ENCODE measurements at places on chromosomes 6 and 20. TPM values are rescaled to one million over a fixed set of nuclear protein-coding genes. Genes with fewer than 3 reads are reported as not detected.

FAM162B gene
- total RNA-seq, result not detected

- H3K36me3 ChIP-seq, result no peaks in the 10 kb centered on the region
- no peaks in the 10 kb centered on the region for H3K4me1 ChIP-seq
- no peaks in the 10 kb centered on the region for H3K27me3 ChIP-seq
- H3K27ac ChIP-seq, result no peak overlapping the region
- no peak overlapping the region for H3K4me3 ChIP-seq
- DNase-seq, result no peak
Observed at GRCh38 chr6:129920103-129920798, 59.1 kb upstream of the TMEM244 start.

RMND1 gene
- 17.0 TPM for total RNA-seq

MAFB gene
- total RNA-seq, result 2.2 TPM

GRCh38 chr6:125952764-125953501, 3.6 kb upstream of the HINT3 start:
- no peaks in the 10 kb centered on the region for H3K36me3 ChIP-seq
- H3K27me3 ChIP-seq, result no peaks in the 10 kb centered on the region
- H3K4me3 ChIP-seq, result no peak overlapping the region
- H3K4me1 ChIP-seq, result peaks cover 14% of the 10 kb centered on the region
- DNase-seq, result no peak
- no peak overlapping the region for H3K27ac ChIP-seq

GRCh38 chr6:136795996-136796395, 3.7 kb upstream of the MAP3K5 start:
- no peaks in the 10 kb centered on the region for H3K36me3 ChIP-seq
- peaks cover 9% of the 10 kb centered on the region for H3K4me1 ChIP-seq
- no peak for DNase-seq
- H3K27ac ChIP-seq, result no peak overlapping the region

DNA sequence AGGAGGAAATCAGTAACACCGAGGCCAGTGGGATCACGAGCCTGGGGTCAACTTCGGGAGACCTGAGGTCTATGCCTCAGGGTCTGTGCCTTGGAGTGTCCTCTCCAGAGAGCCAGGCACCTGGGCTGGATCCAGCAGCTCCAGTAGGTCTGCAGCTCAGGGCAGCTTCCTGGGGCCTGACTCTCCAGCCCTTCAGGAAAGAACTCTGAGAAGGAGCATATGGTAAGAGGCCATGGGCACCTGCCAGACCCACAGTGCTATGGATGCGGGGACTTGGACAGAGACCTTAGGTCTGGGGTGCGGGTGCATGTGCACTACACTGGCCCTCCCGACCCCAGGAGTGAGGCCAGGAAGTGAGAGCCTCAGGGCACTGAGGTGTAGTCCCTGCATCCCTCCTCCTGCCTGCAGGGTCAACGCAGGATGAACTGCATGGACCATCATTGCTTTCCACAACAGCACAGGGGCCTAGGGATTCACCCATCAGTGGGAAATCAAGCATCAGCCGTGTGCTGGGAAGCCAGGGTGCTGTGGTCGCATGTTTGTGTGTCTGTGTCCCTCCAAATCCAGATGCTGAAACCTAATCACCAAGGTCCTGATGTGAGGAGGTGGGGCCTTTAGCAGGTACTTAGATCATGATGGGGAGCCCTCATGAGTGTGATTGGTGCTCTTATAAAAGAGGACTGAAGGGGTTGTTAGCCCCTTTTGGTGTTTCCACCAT, 210.9 kb upstream of the CST7 start:
- H3K27ac ChIP-seq, result no peak overlapping the region
- peaks cover 6% of the 10 kb centered on the region for H3K4me1 ChIP-seq
- no peaks in the 10 kb centered on the region for H3K27me3 ChIP-seq
- DNase-seq, result no peak
- no peaks in the 10 kb centered on the region for H3K36me3 ChIP-seq

TXLNB gene
- 1.4 TPM for total RNA-seq

- no peak for DNase-seq
- peaks cover 16% of the 10 kb centered on the region for H3K4me1 ChIP-seq
- H3K36me3 ChIP-seq, result peaks cover 11% of the 10 kb centered on the region
- no peak overlapping the region for H3K4me3 ChIP-seq
- H3K27ac ChIP-seq, result no peak overlapping the region
Observed at GRCh38 chr20:18144541-18145099, 7.0 kb downstream of the KAT14 start.

DNA sequence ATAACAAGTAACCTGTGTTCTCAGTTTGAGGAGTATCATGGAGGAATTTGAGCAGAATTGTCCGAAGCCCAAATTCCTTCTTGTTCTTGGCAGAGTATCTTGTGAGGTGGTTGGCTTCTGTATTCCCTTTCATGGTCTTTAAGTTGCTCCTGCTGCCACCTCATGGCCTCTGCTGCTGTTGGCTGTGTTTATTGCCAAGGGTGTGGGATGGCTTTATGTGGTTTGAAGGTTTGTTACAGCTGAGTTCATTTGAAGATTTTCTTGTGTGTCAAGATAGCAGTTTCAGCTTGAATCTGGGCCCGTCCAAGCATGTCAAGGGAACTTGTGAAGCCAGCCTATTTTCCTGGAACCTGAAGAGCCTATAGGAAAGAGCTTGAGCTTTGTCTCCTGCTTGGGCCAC, 20.2 kb upstream of the TTK start:
- DNase-seq, result peak; percentile 28
- no peak overlapping the region for H3K27ac ChIP-seq
- no peak overlapping the region for H3K4me3 ChIP-seq
- no peaks in the 10 kb centered on the region for H3K27me3 ChIP-seq

DNA sequence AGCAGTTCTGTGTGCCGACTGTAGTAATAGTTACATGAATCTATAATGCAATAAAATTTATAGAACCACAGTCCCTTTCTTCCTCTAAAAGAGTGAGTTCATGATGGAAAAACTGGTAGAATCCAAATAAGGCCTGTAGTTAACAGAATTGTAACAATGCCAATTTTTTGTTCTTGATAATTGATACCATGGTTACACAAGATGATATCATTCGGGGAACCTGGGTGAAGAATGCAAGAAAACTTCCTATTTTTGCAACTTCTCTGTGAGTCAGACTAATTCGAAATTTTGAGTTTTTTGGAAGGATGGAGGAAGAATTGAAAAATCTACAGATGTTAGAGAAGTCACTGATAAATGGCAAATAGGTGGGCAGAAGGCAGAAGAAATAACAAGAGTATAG, 381.8 kb downstream of the CDKAL1 start:
- no peak for DNase-seq
- no peak overlapping the region for H3K4me3 ChIP-seq
- no peaks in the 10 kb centered on the region for H3K27me3 ChIP-seq
- H3K27ac ChIP-seq, result no peak overlapping the region

DNA sequence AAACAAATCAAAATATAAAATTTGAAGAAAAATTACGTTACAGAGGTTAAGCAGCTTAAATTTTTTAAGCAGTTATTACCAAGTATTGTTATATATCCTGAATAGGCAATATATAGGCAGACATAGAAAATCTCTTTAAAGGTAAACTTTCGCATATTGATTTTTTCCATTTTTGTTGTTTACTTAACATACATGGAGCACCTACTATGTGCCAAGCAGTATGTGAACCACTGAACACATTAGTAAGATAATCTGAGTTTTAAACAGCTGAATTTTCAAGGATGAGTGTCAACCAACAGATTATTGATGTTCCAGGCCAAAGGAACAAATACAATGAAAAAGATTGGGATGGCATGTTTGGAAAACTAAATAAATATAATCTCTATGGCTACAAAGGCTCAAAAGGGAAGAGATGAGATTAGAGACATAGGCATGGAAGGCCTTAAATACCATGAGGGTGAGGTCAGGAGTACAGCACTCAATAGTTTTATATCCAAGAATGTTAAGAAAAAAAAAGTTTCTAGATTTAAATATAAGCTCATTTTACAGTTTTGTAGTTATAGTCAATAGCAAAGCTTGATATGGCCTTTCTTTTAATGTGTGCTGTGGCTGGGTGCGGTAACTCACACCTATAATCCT, 277.5 kb downstream of the PTPRK start:
- no peak for DNase-seq
- no peak overlapping the region for H3K27ac ChIP-seq
- H3K4me3 ChIP-seq, result no peak overlapping the region
- H3K27me3 ChIP-seq, result no peaks in the 10 kb centered on the region

GPANK1 gene
- 25.1 TPM for total RNA-seq

- H3K4me3 ChIP-seq, result no peak overlapping the region
- H3K27me3 ChIP-seq, result no peaks in the 10 kb centered on the region
- H3K4me1 ChIP-seq, result no peaks in the 10 kb centered on the region
Observed at GRCh38 chr6:138227316-138227781, 9.1 kb upstream of the PBOV1 start.

BANF2 gene
- not detected for total RNA-seq

- DNase-seq, result no peak
- H3K27ac ChIP-seq, result no peak overlapping the region
- H3K4me1 ChIP-seq, result no peaks in the 10 kb centered on the region
- no peaks in the 10 kb centered on the region for H3K36me3 ChIP-seq
- H3K27me3 ChIP-seq, result no peaks in the 10 kb centered on the region
Observed at GRCh38 chr6:160141001-160141726, 19.5 kb downstream of the SLC22A1 start.

Data from CD4-positive, alpha-beta memory T cell (primary cell).